Kidney tubule cell (primary cell): ENCODE measurements at places on chromosomes 2 and 18.

GRCh38 chr18:69954719-69955480 lies 7.2 kb upstream of the CD226 start:
- DNase-seq = no peak

DNA sequence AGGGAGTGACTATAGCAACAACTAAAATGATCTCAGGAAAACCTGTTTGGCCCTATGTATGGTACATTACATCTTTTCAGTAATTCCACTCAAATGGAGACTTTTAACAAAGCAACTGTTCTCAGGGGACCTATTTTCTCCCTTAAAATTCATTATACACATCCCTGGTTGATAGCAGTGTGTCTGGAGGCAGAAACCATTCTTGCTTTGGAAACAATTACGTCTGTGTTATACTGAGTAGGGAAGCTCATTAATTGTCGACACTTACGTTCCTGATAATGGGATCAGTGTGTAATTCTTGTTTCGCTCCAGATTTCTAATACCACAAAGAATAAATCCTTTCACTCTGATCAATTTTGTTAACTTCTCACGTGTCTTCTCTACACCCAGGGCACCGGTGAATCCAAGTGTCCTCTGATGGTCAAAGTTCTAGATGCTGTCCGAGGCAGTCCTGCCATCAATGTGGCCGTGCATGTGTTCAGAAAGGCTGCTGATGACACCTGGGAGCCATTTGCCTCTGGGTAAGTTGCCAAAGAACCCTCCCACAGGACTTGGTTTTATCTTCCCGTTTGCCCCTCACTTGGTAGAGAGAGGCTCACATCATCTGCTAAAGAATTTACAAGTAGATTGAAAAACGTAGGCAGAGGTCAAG lies 955 bp downstream of the TTR start:
- DNase-seq = no peak

DNA sequence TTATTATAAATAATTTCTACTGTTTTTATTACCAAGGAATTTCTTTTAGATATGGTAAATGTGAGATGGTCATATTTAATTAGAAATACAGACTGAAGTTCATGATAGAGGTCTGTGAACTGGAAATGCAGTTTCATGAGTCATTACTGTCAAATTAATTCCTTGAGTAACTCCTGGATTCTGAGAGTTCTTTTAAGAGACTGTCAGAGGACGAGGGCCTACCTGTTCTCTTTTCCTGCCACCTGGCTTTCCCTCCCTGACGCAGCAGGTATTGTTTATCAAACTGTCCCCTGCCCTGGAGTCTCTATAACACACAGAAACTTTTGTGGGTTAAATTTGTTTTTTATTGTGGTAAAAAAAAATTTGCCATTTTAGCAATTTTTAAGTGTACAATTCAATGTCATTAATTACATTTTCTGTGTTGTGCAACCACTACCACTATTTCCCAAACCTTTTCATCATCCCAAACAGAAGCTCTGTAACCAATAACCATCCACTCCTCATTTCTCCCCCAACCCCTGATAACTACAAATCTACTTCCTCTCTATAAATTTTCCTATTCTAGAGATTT lies 142.6 kb downstream of the DIS3L2 start:
- peak; percentile 42 for DNase-seq

DNA sequence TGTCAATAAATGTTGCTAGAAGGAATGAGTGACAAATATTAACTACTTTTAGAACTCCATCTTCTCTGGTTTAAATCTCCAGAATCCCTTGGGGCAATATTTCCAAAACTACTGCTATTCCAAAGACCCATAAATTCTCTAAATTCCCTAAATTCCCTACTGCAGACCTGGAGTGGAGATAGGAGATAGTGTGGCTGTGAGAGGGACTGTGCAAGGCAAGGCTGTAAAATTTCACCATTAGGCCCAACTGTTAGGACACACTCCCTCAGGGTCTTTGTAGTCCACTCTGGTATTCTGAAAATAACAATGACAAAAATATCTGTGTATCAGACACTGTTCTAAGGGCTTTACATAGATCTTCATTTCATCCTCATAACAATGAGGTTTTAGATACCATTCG lies 67.9 kb downstream of the MYL12B start:
- DNase-seq = no peak

GRCh38 chr18:79806976-79807841 lies 9.5 kb downstream of the KCNG2 start:
- DNase-seq = no peak

DNA sequence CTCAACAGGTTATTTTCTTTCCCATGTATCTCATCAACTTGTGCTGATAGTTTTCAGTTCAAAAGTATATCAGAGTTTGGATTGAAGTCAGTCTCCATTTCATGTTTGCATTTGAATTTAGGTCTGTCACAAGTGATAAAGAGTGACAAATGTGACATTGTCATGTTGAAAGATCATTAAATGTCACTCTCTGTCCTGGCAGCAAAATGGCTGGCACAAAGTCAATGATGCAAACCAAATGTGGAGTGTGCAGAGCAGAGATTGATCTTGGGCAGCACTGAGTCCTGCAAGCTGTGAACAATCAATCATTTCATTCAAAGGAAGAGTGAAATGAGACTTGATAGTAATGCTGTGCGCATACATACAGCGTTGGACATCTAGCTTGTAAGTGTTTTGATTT lies 421.8 kb upstream of the CDH7 start:
- DNase-seq = no peak

DNA sequence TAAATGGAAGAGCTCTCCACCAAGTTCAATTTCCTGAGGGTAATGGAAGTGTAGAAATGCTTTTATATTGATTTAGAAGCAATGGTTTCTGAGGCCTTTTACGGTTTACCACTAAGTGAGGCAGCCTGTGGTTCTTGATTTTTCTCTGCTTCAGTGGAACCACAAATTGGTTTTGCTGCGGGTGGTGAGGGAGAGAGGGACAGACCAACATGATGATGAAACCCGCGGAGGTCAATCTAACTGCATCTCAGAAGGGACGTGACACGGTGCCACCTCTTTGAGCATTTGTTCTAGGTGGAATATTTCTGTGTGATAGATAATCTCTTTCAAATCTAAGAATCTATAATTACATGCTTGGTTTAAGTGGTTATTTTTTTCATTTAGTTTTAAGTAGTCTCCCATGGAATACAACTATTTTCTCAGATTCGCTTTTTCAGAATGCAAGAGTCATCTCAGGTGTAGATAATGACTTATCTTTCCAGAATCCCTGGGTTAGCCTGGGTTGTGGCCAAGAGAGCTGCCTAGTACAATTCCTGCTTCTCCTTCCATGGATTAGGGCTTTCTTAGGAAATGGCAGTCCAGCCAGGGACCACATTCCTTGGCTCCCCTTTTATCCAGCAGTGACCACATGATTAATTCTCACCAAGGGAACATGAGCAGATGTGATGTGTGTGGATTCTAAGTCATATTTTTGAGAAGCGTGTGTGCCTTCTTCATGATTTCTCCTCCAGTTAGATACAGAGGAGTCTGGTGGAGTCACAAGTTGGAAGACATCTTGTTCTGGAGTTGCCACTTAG lies 52.5 kb downstream of the KCNE4 start:
- DNase-seq = peak; percentile 2

- no peak for DNase-seq
Measured at GRCh38 chr2:9631878-9632700, 1.3 kb upstream of the YWHAQ start.

GRCh38 chr18:13745696-13746095 lies 19.2 kb downstream of the RNMT start:
- DNase-seq = no peak
